AG04450 (cell line): ENCODE measurements at places on chromosomes 1 and 21. TPM values are rescaled to one million over a fixed set of nuclear protein-coding genes. Genes with fewer than 3 reads are reported as not detected.

The TMEM200B gene
- polyA plus RNA-seq: 9.8 and 10.5 TPM in 2 replicates

The RNF186 gene
- not detected in 2 replicates for polyA plus RNA-seq

The OR2T33 gene
- polyA plus RNA-seq: not detected in 2 replicates

The CR1L gene
- not detected in 2 replicates for polyA plus RNA-seq

The DFFB gene
- 6.9 TPM in 2 replicates for polyA plus RNA-seq

The E2F2 gene
- 0.05 and 0.06 TPM in 2 replicates for polyA plus RNA-seq

The ATP6V1G3 gene
- polyA plus RNA-seq: not detected in 2 replicates

GRCh38 chr1:7422081-7422480 is 349.0 kb upstream of the VAMP3 start:
- no peak for DNase-seq

DNA sequence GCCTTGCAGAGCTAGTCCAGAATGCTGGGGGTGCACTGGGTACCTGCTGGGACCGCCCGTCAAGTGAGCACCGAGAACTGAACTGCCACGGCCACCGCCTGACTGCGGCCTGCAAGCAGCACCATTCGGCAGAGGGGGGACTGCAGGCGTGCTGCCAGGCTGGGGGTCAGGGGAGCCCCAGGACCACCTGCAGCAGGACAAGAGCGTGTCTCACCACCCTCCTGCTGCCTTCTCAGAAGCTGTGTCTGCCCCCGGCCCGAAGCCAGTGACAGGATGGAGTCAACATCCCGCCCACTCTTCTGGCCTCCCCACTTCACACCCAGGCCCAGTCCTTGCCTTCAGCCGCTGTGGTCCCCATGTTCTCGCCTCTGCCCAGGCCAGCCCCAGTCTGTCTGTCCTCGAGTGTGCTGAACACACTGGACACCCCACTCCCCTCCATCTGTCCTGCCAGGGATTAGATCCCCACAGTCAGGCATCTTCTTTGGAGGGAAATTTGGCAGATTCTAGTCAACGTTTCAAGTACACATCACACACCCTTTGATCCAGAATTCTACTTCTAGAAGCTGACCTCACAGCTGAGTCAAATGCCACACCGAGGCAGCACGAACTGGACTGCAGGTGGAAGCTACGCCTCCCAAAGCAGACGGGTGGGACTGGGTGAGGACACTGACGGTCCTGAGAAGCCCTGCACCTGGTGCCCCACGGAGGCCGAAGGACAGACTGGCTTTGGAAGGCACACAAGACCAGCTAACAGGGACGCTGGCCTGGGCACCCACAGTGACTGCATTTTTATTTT is 26.0 kb downstream of the PTTG1IP start:
- no peak for DNase-seq

- no peak for DNase-seq
Measured at GRCh38 chr1:86583593-86583992, 36.7 kb downstream of the CLCA4 start.

DNA sequence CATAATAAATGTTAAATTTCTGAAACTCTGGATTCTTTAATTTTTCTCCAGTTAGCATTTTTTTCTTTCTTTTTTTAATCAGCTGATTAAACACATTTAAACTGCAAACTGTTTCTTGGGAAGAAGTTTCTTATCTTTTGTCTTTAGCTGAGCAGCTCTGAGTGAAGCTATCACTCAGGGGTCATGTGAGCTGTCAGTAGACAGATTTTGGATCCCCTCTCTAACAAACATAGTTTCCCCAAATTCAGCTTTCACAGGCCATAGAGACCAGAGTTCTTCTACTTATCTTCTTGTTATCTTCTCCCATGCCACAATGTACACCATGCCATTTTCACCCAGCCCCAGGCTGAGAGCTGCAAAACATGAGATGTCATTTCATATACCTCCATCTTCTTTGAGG is 148.9 kb downstream of the CDC42BPA start:
- no peak for DNase-seq

DNA sequence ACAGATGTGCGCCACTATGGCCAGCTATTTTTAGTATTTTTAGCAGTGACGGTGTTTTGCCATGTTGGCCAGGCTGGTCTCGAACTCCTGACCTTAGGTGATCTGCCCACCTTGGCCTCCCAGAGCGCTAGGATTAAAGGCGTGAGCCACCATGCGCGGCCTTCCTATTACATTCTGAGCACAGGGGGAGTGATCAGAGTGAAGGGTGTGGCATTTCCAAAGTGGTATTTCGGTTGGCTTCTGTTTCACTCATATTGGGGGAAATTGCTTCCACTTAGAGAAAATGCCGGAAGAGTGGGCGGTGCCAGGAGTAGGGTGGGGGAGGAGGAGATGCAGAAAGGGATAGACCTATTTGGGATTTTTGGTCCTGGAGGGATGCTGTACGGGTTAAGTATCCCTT is 4.3 kb downstream of the PIK3CD start:
- DNase-seq: no peak

GRCh38 chr1:226541231-226541630 is 7.3 kb upstream of the STUM start:
- no peak for DNase-seq

GRCh38 chr1:25343872-25344271 is 5.7 kb downstream of the TMEM50A start:
- peak; percentile 69 for DNase-seq

- DNase-seq: no peak
Measured at GRCh38 chr1:12436345-12436658, 181.7 kb downstream of the DHRS3 start.

DNA sequence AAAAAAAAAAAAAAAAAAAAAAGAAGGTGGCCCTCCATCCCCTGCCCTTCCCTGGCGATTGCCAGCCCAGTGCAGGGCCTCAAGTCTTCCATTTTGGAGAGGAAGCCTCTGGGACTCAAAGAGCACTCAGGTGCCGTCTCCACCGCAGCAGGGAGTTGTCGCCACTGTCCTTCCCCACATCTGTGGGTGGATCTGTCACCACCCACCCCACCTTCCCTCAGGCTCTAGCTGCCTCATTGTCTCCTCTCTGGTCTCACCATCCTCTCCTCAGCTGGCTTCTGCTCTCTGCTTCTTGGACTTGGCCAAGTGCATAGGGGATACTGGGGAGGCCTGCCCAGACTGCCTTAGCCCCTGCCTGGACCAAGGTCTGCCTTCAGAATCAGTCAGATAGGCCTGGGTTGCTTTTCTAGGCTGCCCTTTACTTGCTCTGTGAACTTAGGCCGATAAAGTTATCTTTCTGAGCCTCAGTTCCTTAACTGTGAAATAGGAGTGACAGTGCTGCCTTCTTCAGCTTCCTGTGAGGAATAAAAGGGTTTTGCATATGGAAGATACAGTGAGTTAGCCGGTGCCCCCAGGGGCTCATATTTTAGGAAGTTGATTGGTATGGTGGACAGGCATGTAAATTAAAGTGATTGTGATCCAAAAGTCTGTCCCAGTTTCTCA is 15.8 kb downstream of the RCC1 start:
- DNase-seq: no peak

- no peak for DNase-seq
Measured at GRCh38 chr1:224499204-224499603, 64.6 kb upstream of the WDR26 start.

GRCh38 chr1:240693844-240694243 is 81.9 kb upstream of the GREM2 start:
- DNase-seq: no peak

- no peak for DNase-seq
Measured at GRCh38 chr1:81548918-81549587, 251.7 kb upstream of the ADGRL2 start.

- no peak for DNase-seq
Measured at GRCh38 chr21:22083899-22084298, 1085.7 kb downstream of the NCAM2 start.
